ENCODE measurements at places on chromosomes 7 and 10. TPM values are rescaled to one million over a fixed set of nuclear protein-coding genes. Genes with fewer than 3 reads are reported as not detected.

GRCh38 chr10:29947701-29948060 is 111.7 kb downstream of the JCAD start:
- no peak for DNase-seq
- H3K27me3 ChIP-seq: no peaks in the 10 kb centered on the region
- no peak overlapping the region for H3K27ac ChIP-seq
- no peak overlapping the region for H3K4me3 ChIP-seq

DNA sequence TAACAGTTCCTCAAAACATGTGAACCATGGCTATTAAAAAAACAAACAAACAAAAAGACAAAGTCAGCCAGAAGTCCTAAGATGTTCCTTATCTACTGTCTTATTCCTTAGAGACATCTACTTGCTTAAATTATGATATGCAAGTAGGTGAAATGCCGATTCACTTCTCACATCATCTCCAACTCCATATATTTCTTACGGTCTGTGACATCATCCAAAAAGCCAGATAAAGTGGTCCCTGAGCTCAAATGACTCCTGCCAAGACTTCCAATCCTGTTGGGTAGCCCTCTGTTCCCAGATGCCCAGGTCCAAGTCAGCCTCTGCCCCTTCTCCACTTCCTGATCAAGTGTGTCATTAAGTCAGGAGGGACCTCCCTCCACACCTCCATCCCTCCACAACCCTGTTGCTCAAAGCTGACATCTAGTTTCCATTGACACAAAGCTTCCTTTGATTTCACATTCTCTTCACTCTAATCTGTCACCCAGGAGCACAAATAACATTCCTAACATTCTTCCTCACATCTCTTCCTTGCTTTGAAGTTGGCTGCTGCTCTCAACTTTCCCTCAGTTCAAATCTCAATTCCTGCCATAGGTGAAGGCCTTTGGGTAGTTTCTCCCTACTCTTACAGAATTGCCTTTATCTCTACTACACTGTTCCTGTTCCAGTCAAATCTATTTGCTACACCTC is 56.1 kb upstream of the PDLIM1 start:
- H3K27ac ChIP-seq: no peak overlapping the region
- H3K4me1 ChIP-seq: no peaks in the 10 kb centered on the region
- H3K4me3 ChIP-seq: no peak overlapping the region
- H3K27me3 ChIP-seq: peaks cover 2% of the 10 kb centered on the region
- no peak for DNase-seq

DNA sequence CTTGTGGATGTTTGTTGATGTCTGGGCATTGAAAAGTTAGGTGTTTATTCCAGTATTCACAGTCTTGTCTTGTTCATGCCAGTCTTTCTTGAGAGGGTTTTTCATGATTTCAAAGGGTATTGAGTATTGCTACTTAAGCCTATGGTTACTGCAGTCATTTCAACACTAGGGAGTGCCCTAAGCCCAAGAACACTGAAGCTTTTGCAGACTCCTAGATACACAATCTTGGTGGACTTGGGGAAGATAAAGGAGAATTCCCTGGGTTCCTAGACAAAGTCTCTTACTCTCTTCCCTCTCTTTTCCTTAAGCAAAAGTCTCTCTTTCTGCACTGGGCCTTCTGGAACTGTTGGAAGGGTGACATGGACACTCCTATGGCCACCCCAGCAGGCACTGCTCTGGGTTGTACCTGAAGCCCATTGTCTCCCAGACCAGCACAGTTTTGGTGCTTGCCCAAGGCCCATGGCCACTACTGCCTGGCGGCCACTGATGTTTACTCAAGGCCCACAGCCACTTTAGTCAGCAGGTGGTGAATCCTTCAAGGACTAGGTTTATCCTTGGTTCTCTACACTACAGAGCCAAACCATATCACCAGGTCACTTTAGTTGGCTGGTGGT is 24.9 kb downstream of the SAMD9 start:
- no peak overlapping the region for H3K27ac ChIP-seq
- H3K36me3 ChIP-seq: no peaks in the 10 kb centered on the region
- H3K4me3 ChIP-seq: no peak overlapping the region
- no peak for DNase-seq
- peaks cover 13% of the 10 kb centered on the region for H3K27me3 ChIP-seq

- H3K27me3 ChIP-seq: no peaks in the 10 kb centered on the region
- H3K36me3 ChIP-seq: no peaks in the 10 kb centered on the region
- no peak overlapping the region for H3K27ac ChIP-seq
- DNase-seq: no peak
Measured at GRCh38 chr7:32616625-32617024, 121.3 kb downstream of the AVL9 start.

GRCh38 chr7:24866004-24866615 is 108.8 kb upstream of the GSDME start:
- no peak overlapping the region for H3K27ac ChIP-seq
- H3K4me3 ChIP-seq: no peak overlapping the region
- no peak for DNase-seq
- H3K27me3 ChIP-seq: no peaks in the 10 kb centered on the region
- peaks cover 68% of the 10 kb centered on the region for H3K36me3 ChIP-seq

- H3K36me3 ChIP-seq: no peaks in the 10 kb centered on the region
- no peak for DNase-seq
- H3K27me3 ChIP-seq: peaks cover 8% of the 10 kb centered on the region
- no peak overlapping the region for H3K27ac ChIP-seq
- H3K4me3 ChIP-seq: no peak overlapping the region
- no peaks in the 10 kb centered on the region for H3K4me1 ChIP-seq
Measured at GRCh38 chr7:27359181-27360125, 116.9 kb downstream of the EVX1 start.

AGMO gene
- total RNA-seq: not detected

CUBN gene
- total RNA-seq: 2.5 TPM

BMPER gene
- total RNA-seq: not detected

FAM20C gene
- 0.11 TPM for total RNA-seq

DDX56 gene
- total RNA-seq: 99.7 TPM

IFIT1B gene
- total RNA-seq: not detected

CHST15 gene
- 12.1 TPM for total RNA-seq
